ENCODE measurements at places on chromosomes 2 and 18. TPM values are rescaled to one million over a fixed set of nuclear protein-coding genes. Genes with fewer than 3 reads are reported as not detected.

GRCh38 chr2:238453842-238454241 lies 27.1 kb downstream of the ASB1 start:
- no peak for DNase-seq

DNA sequence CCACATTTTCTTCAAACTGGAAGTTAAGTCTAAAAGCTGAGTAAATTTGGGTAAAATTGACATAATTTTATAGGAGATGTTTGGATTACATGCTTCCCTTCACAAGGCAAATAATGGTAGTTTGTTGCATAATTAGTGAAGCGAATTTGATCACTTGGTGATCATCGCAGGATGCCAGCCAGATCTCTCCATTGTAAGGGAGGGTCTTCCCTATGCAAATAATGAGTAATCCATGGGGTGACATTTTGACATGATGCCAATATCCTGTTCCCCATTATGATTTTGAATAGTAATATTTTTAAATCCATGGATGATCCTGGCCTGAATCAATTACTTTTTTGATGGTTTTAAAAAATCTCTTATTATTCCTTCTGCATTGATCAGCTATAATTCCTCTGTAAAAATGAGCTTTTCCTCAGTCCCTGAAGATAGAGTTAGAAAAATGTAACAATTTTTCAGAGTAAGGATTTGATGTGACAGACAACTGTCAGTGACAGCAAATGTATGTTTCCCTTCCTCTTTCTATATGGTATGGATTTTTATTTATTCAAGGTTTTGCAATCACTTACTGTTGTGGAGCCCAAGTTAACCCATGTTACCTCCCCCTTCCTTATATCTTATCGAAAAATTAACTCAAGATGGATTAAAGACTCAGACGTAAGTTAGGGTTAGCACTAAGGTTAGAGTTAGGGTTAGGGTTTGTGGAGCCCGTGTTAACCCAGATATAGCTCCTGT lies 21.4 kb downstream of the CCL20 start:
- no peak for DNase-seq

MFSD2B gene
- total RNA-seq = 0.50 TPM

DNA sequence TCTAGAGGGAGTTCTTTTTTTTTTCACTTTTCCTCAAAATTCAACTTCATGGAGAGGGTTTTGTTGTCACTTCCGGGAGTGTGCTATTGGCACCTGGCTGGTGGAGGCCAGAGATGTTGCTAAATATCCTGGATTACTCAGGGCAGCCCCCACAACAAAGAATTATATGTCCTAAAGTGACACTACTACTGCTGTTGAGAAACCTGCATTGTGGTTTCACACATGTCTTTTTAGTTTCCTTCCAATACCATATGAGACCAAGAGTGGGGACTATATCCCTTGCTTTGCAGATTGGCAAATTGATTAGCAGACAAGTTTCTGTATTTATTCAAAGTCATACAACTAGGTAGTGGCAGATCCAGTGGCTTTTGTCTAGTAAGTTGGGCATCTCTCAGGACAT lies 826.8 kb downstream of the TRIB2 start:
- DNase-seq = no peak

DNA sequence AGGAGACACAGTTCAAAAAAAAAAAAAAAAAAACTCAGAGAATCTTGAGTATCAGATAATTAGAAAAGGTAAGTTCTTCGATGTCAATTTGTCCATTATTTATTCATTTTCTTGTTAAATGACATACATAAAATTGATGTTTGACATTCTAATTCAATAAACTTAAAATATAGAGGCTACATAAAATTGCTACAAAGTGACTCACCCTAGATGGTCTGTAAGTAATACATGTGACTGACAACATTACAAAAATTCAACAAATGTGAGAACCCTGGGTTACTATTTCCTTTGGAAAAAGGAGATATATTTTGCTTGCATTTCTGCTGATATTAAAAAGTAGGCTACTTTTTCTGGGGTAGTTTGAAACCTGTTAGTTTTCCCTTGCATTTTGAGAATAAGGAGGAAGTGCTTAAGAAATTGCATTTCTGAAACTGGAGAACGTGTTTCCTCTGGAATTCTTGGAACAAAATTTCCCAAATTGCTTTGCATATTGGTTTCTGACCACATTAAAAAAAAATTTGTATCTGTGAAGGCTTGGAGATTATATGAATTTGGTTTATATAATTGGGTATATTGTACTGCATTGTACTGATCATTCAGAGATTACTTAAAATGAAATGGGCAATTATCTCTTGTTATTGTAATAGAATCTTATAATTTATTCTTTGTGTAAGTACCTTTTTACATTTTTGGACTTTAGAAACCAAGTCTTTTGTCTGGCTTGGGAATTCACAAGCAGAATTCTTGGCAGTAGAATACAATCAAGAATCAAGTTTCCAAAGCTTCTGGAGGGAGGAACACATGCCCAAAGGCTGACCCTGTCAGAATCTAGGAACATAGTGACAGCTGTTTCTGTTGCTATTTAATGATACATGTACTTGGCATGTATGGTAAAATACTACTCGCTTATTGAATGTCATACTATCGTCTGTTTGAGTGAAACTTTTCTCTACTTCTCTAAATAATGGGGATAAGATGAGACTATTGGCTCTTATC lies 106.1 kb downstream of the DSEL start:
- no peak for DNase-seq

DNA sequence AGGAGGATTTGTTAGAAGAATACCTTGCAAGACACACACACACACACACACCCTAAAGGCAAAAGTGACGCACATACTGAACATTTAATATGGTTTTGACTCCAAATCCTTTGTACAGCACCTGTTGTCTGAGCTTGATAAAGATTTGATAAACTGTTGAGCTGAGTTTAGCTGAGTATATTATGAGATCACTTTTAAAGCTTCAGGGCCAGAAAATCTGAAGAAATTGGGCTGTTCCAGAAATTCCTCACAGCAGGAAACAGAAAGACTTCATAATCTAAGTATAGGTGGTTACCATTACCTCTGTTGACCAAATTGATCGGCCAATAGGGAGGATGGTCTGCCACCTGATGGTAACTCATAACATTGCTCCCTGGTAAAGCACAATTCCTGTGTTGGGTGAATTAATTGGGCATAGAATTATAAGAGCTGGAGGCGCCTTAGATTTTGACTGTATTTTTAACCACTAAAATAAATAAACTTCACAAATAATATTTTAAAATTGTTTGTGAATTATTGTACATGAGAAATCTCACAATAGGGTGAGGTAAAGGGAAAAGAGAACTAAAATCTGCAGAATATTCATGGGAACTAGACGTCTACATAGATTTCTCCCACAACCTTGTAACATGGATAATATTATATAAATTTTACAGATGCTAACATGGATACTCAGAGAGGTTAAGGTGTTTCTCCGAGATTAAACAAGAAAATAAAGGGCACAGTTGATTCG lies 21.8 kb upstream of the RPIA start:
- no peak for DNase-seq

- no peak for DNase-seq
These were observed 79.3 kb upstream of the ITPRID2 start for GRCh38 chr2:181812106-181812743.

LANCL1 gene
- 59.5 TPM for total RNA-seq

ELOA2 gene
- total RNA-seq = 4.4 TPM

GRCh38 chr2:74896232-74896631 lies 62.2 kb upstream of the POLE4 start:
- no peak for DNase-seq

REEP1 gene
- 241 TPM for total RNA-seq

TTC27 gene
- 21.6 TPM for total RNA-seq

ARHGAP15 gene
- 2.2 TPM for total RNA-seq

GRCh38 chr2:74086021-74086420 lies 61.7 kb downstream of the BOLA3 start:
- DNase-seq = no peak

DNA sequence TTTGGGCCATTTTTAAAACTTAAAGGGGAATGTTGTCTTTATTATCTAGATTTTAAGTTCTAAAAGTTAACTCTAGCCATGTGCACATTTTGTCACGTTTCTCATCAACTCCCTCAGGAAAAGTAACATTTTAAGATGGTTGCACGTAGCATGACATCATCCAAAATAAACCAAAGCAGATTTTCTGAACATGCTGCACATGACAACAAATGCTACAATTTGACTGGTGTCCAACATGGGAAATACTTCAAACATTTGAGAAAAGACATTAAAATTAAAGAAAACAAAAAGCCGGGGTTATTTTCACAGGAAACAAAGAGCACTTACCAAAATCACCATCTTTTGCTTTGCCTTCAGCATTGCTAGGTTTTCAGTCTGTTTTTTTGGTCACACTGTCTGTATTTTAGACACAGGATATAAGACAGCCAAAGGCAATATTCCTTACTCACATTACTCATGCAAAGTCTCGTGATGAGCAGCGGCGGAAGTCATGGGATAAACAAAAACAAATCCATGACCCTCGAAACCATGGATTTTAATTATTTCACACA lies 51.3 kb upstream of the RND3 start:
- DNase-seq = no peak

DNA sequence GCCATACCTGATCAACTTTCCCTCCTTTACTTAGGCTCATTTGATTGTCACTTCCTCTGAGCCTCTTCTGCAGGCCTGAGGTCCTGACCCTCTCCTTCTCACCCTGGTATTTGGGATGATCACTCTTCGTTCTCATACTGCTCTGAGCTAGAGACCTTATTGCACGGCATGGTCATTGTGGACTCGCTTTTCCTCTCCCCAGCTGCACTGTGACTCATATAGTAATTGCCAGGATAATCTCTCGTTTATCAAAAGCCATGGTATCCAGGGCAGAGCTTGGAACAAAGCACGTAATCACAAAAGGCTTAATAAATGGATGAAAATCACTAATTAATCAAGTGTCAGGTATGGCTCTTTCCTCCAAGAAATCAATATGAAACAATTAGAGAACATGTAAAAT lies 40.9 kb upstream of the TRIB2 start:
- DNase-seq = no peak

- no peak for DNase-seq
These were observed 144.3 kb upstream of the SERTAD2 start for GRCh38 chr2:64797881-64798575.

GRCh38 chr2:54803783-54804751 lies 80.6 kb downstream of the EML6 start:
- DNase-seq = no peak

DNA sequence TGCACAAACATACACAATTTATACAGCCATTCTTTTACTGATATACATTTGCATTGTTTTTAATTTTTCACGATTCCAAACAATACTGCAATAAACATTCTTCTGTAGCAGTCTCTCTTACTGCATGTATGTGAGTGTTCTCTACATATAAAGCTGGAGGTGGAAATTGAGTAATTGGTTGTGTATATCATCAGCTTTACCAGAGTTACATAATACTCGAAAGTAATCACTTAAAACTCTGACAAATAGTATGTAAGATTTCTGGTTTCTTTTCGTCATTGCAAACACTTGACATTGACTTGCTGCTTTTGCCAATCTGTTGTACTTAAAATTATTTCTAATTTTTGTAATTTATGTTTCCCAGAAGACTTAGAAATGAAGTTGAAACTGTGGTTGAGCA lies 110.2 kb downstream of the TDRD15 start:
- no peak for DNase-seq

DNA sequence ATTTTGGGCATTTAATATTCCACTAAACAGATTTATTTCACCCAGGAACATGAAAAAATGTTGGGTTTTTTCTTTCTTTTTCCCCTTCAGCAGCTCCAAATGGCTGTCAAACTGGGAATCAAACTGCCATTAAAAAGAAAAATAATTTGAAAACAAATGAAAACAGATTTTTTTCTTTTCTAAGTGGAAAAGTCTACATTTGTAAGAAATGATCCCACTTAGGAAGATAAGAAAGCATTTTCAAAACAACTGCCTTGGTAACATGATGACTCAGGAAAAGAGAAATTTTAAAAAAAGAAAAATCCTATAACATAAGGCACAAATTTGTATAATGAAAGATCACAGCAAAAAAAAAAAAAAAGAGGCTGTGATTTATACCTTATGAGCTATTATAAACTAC lies 20.0 kb downstream of the ZNF521 start:
- no peak for DNase-seq

AKAIN1 gene
- total RNA-seq = not detected
